ENCODE measurements at places on chromosomes 6 and 20.

- no peak for DNase-seq
These were observed 81.4 kb downstream of the DLL1 start for GRCh38 chr6:170209354-170210025.

DNA sequence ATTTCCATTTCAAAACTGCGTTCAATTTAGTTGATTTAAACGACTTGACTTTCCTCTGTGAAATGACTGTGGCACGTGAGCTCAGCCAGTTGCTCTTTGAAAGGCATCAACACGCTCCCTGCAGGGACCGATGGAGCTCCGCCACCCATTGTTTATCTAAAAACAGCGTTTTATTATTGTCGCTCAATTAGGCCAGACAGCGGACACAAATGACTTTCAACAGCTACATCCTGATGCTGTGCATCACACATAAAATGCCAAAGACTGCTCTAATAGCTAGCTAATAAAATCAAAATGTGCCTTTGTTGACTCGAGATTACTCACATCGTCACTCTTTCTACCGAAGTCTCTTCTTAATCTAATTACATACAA is 332.5 kb downstream of the CD83 start:
- no peak for DNase-seq

DNA sequence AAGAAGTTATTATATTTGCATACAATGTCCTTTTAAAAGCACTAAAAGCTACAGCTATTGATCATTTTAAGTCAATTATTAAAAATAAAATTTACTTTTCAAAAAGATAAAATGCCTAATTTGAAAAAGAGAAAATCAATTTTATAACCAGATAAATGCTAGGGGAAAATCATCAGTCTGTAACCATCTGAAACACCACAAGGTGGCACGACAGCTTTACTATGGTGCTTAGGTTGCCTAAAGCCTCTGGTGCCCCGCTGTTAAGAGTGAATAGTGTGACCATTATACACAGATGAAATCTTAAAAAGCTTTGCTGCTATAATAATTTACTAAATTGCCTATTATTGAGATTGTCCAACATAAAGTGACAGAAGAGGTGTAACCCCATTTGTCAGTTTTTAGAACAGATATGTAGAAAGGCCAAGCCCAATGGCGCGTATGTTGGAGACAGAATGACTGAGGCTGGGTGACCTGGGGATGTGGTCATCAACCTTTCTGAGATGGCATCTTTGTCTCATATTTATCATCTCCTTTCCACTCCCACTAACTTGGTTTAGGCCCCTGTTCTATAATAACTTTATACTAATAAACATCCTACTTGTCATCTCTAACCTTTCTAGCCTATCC is 100.8 kb downstream of the MOXD1 start:
- DNase-seq, result peak; percentile 7

DNA sequence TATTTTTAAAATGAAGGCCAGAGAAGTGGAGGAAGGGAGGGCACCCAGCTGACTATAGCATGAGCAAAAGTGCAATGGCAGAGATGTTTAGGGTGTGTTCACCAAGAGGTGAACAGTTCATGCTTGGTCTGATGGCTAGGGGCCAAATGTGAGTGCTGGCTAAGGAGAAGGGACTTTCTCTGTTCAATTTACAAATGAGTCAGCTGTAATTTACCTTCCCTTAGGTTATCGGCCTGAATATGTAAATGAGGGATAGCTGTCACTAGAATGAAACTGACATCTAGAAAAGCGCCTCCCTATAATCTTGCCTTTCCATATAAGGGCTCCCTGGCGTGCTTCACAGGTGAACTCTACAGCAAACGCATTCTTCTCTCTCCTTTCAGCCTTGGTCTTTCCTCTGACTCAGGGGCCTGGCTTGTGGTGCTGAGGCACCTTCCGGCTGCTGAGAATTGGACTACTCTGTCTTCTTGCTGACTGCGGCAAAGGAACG is 114.7 kb upstream of the BACH2 start:
- peak; percentile 59 for DNase-seq

DNA sequence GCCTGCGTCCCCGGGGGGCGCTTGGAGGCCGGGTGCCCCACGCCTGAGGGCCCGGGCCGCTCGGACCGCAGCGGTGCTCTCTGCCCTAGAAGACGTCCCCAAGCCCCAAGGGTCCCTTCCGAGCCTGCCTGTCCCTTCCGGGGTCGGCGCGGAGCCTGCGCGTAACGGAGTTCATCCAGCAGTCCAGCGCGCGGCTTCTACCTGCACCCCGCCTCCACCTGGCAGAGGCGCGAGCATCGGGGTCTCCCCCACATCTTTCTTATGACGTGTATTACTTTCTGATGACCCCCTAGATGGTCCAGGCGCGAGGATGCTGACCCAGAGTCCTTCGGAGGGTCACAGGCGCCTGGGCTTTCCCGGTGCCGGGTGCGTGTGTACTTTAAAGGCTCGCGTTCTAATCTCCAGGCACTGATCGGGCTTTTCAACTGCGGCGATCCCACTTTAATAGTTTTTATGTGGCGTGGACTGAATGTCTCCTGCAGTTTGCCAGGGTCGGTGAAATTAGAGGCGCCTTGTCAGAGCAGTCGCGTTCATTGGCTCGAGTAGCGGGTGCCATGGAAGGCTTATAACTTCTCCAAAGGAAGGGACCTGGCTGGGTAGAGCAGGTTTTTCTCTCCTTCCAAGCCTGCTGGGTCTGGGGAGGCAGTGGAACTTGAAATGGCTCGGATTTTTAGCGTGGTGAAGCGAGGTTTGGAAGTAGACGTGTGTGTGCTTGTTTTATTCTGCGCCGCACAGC is 912 bp downstream of the EYA4 start:
- no peak for DNase-seq

DNA sequence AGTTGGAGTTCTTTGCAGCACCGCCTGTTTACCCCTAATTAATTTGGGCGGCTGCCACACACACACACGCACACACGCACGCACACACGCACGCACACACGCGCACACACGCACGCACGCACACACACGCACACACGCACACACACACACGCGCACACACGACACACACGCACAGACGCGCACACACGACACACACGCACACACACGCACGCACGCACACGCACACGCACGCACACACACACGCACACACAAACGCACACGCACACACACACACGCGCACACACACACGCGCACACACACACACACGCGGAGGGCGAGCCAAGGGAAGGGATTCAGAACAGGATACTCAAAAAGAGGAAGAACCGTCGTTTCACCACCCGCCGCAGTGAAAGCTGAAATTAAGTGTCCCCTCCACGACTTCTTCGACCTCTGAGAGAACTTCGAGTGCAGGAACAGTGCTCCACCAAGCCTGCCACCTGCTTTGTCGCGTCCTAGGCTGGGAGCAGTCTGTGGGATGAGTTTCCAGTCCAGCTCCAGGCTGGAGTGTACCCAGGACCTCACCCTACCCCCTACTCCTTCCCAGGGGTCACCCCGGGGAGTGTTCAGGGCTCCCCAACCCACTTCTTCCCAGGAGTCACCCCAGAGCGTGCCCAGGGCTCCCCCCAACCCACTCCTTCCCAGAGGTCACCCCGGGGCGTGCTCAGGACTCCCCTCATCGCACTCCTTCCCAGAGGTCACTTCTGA is 1.1 kb downstream of the RNASET2 start:
- no peak for DNase-seq

GRCh38 chr20:63915471-63915870 is 20.5 kb downstream of the DNAJC5 start:
- DNase-seq, result no peak

GRCh38 chr6:10882657-10883171 is 873 bp upstream of the GCM2 start:
- DNase-seq, result no peak

DNA sequence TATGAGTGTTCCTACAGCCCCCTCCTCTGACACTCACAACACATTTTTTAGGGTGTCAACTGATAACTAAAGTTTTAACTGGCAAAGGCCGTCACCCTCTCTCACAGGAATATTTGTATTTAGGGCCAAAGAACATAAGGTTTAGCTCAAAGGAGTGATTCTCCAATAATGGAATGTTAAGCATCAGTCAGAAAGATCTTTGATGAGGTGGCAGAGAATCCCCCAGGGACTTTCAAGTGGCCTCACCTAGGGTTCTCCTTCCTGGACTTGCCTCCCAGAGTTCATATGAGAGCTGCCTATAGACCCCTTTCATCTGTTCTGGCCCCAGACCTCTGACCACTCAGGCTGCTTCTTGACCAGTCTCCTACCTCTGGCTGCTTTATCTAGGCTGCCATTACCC is 7.4 kb upstream of the SCUBE3 start:
- DNase-seq, result no peak

- DNase-seq, result no peak
These were observed 290.2 kb downstream of the BTBD3 start for GRCh38 chr20:12207875-12208274.

- DNase-seq, result peak; percentile 68
These were observed 12.7 kb downstream of the ZCCHC3 start for GRCh38 chr20:309841-310644.

GRCh38 chr6:17427617-17428016 is 34.2 kb downstream of the CAP2 start:
- no peak for DNase-seq

GRCh38 chr6:84643778-84644177 is 120.6 kb downstream of the TBX18 start:
- no peak for DNase-seq

DNA sequence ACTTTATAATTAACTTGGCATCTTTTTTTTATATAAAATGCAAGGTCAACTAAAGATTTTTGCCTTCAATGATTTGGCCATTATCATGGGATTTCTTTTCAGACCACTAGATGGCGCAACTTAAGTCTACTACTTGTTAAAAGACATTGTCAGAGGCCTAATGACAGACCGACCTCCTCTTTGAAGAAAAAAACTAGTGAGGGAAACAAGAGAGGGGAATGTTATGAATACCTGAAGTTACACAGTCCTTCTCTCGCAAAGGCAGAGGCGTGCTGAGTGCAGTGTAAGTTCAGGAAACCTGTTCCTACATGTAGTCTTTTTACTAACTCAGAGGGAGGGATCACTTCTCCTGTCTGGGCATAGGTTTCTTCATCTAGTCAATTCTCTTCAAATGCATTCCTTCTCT is 9.3 kb downstream of the TRAPPC3L start:
- DNase-seq, result peak; percentile 20

GRCh38 chr6:5672581-5673011 is 334.1 kb downstream of the NRN1 start:
- DNase-seq, result no peak

DNA sequence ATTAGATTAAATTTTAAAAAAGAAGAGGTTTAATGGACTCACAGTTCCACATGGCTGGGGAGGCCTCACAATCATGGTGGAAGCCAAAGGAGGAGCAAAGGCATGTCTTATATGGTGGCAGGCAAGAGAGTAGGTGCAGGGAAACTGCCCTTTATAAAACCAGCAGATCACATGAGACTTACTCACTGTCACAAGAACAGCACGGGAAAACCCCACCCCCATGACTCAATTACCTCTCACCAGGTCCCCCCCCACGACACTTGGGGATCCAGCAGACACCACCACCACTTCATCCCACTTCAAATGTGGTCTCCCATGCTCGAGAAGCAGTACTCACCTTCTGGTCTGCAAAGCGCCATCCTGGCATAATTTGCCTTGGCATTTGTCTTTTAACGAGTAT is 24.6 kb downstream of the MTFR2 start:
- peak; percentile 11 for DNase-seq

DNA sequence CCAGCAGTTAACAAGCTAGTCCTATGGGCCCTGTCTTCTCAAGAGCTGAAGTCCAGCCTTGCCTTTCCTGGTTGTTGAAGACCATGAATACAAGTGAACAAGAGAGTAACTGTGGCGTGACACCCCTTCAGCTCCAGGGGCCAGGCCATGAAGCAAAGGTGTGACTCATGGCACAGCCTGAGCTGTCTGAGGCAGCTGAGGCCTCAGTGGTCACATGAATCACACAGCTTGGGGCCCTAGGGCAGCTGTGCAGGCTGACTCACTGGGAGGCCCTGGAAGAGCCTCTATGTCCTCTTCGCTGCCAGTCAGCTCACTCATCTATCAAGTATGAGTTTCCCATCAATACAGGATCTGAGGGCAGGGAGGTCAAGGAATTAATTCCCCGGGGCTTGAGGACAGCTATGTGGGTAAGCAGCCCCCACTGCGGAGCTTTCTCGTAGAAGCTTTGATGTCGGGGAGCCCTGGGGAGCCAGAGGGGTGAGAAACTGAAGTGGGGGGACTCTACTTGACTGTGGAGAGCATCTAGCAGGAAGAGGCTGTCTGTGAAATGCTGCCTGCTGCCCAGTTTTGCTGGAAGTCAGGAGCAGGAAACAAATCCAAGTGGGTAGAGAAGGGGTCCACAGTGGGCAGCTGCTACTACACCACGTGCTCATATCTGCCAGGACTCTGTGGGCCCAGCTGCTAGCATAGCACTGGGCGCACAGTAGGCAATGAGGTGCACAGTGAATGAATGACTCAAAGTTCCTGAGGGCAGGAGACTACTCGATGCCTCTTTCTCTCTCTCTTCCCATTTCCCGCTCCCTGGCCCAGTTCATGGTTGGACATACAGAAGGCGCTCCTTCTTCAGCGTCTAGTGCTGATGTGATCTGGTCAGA is 13.7 kb upstream of the FAM83C start:
- DNase-seq, result peak; percentile 73

GRCh38 chr6:155443168-155443567 is 12.5 kb downstream of the NOX3 start:
- DNase-seq, result no peak

DNA sequence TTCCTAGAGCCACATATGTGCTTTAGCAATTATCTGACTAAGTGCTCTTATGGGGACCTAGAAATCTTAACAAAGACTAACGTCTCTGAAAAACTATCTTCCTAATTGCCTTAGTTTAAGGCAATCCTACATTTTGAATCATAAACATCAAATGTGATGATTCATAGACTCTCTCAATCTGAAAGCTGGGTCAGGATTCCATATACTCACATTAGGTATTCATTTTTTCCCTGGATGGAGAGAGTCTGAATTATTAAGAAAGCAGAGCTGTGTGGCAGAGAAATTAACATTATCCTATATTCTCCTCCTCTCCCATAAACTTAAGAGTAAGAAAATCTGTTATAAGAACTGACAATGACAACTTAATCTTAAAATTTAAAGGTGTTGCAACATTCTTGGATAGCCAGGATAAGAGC is 1.6 kb upstream of the PRL start:
- no peak for DNase-seq

DNA sequence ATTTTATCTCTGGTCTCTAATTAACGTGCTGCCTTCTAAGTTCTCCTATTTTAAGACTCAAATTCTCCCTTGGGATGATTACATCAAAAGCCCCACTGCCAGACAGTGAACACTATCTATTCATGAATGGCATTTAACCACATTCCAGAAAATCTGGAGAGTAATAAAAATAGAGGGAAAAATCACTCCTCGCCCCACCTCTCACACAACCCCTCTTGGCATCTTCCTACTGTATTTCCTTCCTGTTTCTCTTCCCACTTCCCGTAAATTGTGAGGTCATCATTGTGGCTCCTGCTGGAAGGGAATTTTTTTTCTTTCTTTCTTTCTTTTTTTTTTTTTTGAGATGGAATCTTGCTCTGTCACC is 31.5 kb downstream of the RAB44 start:
- DNase-seq, result no peak

- no peak for DNase-seq
These were observed 51.8 kb upstream of the GPR31 start for GRCh38 chr6:167209577-167209975.
